ENCODE measurements at places on chromosomes 3 and 15.

DNA sequence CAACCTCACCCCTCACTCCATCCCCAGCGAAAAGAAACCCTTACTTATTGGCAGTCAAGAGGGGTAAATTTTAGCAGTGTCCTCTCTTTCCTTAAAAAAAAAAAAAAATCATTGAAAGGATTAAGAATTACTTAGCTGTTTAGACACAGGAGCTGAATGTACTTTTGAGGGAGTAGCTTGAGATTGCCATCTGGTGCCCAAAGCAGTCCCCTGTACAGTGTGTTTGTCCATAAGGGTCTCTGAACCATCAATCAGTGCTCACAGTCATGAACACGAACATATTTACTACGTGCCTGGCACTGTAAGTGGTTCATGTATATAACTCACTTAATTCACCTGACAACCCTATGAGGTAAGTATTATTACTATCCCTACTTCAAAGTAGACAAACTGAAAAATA is 463.5 kb downstream of the RAP2B start:
- DNase-seq: no peak

- no peak for DNase-seq
These were observed 116.0 kb downstream of the TBC1D5 start for GRCh38 chr3:17626395-17626794.

DNA sequence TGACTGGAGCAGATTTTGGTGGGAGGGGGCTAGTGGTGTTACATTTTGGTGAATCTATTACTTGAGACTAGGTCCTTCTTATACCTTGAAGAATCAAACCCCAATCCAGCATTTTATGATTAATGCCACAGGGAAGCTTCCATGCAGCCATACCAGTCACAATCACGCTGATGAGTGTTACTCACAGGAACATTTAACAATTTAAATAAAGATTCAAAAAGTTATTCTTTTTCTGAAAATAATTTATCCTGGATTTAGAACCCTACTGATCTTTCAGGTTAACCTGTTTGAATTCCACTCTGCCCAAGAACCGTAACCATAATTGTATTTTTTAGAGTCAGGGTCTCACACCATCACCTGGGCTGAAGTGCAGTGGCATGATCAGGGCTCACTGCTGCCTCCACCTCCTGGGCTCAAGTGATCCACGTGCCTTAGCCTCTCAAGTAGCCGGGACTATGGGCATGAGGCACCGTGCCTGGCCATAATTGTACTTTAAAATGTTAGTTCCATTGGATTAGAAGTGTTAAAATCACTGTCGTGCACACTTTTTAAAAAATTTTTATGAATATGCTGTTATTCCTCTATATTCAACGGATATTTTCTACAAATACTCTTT is 929 bp upstream of the MTMR10 start:
- no peak for DNase-seq

DNA sequence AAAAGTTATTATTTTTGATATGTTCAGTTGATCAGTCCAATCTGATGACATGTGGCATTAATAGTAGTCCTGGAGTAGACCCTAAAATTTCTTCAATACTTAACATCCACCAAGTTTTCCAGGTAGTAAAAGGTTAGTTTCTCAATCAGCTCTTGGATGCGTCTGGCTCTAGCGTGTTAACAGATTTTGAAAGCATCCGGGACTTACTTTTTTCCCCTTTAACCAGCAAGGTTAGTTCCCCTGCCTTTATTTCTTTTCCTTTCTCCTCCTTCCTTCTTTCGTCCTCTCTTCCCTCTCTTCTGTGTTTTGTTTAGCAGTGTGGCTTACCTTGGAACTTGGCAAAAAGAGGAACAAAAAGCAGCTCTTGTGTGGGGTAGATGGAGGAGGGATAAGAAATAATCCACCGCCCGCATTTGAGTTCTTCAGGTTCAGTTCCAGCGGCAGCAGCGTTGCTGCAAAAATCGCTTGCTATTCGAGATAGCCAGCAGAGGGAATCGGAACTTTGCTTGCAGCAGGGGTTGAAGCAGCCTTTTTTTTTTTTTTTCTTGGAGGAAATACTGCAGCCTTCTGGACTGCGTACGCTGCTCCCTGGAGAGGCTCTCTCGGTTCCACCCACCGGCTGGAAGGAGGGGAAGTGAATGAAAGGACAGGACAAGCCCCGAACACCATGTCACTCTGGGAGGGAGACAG is at the start of gene RBMS3:
RBMS3 (plus strand) TSS at position 668 of the 690 bp plus-strand sequence.
- DNase-seq: no peak

GRCh38 chr15:77416954-77417353 is 3.0 kb downstream of the PEAK1 start:
- no peak for DNase-seq

DNA sequence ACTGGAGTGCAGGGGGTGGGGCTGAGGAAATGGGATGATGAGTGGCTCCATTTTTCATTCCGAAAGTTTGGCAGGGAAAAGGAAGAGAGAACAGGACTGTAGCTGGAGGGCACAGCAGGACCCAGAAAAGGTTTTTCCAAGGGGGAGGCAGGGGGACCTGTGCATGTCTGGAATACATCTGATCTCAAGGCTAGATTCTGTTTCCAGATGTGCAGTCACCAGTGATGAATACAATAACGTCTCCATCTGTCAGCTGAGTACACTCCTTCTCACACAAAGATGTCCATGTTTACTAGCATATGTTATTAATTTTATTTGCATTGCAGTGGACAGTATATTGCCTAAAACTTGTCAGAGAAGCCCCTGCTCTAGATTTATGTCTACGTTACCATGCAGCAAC is 39.9 kb upstream of the PRTG start:
- DNase-seq: no peak

DNA sequence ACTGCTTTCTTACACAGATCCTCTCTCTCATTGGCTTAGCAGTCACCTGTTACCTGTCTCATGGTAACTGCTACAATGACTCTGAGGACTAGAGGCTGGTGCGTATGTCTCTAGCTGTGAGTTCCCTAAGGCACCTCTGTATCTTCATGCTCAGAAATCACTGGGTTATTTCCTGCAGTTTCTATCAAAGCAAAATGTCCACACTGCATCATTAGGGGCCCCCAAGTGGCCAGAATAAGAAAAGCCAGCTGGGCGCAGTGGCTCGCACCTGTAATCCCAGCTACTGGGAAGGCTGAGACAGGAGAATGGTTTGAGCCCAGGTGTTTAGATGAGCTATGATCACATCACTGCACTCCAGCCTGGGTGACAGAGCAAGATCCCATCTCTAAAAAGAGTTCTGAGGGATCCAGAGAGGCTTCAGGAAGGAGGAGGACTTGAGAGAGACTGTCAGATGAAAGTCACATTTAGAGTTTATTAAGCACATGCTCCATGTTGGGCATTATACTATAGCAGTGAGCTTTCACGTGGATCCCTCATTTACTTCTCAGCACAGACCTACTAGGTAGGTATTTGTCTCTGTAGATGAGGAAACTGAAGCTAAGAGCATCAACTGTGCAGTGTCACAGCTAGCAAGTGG is 2.3 kb upstream of the VPS18 start:
- DNase-seq: no peak

GRCh38 chr15:62904041-62904910 is 138.3 kb upstream of the TPM1 start:
- DNase-seq: no peak

DNA sequence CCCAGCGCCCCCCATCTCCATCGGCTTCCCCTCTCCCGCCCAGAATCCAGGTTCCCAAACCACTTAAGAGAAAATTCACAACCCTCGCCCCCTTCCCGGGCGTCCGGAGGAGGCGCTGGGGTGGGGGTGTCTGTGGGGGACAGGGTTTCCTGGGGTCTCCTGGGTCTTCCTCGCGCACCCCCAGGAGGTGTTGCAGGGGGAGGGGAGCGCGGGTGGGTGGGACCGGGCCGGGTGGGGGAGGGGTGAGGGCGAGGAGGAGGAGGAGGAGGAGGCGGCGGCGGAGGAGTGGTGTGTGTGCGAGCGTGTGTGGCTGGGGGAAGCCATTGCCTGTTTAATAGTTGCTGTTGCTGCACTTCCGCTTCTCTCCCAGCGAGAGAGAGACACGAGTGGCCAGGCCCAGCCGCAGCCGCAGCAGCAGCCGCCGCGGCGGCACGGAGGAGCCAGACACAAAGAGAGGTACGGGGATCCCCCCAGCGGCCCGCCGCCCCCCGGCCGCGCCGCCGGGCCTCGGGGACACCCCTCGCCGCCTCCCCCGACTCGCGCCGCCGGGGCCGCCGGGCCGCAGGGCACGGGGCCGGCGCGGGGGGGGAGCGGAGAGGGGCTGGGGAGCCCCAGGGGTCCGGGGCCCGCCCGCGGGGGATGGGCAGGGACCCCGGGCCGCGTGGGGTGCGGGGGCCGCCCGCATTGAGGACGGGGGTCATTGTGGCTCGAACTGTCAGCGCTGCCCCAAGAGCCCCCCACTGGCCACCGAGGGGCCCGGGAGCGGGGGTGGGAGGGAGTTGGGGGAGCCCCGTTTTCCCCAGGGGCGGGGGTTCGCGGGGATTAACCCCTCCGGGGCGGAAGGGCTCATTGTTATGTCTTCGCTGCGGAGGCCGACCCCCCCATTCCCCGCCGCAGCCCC is at the start of gene UBE2E1:
UBE2E1 (plus strand) TSS at position 323 of the 901 bp plus-strand sequence. CDS start 1,315 bp downstream, outside the sequence.
- DNase-seq: peak; percentile 44

GRCh38 chr3:46085421-46086082 is 58.3 kb upstream of the XCR1 start:
- DNase-seq: no peak

GRCh38 chr15:55799291-55800212 is 56.6 kb upstream of the PRTG start:
- DNase-seq: no peak

DNA sequence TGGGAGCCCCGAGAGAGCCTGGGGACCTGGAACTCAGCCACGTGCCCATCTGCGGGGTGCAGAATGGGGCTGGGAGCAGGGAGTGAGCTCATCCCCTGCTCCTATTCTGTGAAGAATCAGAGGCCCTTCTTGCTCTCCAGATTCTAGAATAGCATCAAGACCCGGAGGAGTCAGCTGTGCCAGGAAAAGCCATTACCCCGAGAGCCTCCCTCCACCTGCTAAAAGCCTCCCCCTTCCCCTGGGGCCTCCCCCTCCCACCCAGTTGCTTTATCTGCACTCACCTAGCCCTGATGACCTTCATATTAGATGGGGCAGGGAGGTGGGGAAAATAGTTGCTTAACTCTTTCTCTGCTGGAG is 23.1 kb downstream of the CCDC33 start:
- DNase-seq: no peak

- no peak for DNase-seq
These were observed 341.4 kb upstream of the ATP11B start for GRCh38 chr3:182451871-182452270.

DNA sequence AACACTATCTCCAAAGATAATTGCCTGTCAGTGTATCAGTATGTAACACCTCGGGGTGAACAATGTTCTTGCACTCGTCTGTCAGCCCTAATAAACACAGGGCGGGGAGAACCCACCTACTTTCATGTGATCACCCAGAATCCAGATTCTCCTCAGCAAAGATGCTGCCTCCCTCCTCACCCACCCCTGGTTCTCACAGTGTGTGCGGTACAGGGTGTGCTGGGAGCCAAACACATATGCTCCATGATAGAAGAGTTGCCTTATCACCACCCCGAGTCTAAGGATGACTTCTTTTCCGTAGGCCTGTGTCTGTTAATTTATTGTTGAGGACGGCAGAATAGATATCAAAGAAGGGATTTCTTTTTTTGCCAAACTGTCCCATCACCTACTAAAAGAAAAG is 206.1 kb downstream of the TLE3 start:
- DNase-seq: no peak

GRCh38 chr3:59313365-59313764 is 263.5 kb upstream of the CFAP20DC start:
- DNase-seq: no peak

DNA sequence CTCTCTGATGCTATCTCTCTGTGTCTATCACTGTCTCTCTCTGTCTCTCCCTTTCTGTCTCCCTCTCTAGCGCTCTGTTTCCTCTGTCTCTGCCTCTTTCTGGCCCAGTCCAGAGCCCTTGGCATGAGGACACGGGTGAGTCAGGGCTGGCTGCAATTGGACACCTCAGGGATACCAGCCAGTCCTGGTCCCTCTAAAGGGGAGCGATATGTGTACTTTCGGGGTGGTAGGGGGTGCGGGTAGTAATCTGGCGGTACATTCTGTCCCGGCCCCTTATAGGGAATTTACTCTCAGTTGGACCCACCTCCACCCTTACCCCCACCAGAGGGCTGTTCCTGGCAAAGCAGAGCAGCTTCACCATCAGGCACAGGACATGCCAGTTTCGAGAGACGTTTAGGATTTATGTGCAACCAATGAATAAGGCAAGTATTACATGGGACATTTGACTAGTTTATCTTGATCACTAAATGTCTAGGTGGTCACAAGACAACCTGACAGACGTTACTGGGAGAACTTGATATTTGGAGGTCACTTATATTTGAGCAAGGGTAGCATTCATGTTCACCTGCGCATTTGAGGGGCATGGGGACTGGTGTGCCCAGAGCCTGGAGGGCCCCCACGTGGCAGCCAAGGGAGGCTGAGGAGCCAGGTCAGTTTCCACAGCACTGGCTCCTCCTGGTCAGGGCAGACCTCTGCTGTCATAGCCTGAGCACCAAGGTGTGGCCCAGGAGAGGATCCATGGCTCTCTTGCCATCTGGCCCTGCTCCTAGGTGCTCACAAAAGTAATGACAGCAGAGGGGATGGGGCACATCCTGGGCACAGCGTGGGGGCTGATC is 256.1 kb downstream of the PLCL2 start:
- no peak for DNase-seq

DNA sequence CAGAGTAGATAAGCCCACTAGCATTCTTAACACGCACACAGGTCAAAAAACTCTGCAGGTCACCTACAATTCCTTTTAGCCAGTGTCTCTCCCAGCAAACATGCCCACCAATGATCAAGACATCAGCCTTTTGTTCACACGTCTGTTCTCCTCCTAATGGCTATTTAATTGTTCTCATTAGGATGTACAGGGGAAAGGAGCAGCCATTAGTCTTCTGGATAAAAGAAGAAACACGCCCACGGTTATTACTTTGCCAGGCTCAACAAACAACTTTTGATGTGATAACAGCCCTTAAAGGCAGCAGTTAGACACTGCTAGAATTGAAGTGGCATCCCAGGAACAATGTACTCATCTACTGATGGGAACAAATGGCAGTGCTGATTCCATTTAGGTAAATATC is 108.8 kb downstream of the NTRK3 start:
- no peak for DNase-seq

- DNase-seq: no peak
These were observed 131.6 kb upstream of the RASGRP1 start for GRCh38 chr15:38696109-38696727.

- DNase-seq: no peak
These were observed 11.4 kb downstream of the TRAK1 start for GRCh38 chr3:42102571-42102970.

DNA sequence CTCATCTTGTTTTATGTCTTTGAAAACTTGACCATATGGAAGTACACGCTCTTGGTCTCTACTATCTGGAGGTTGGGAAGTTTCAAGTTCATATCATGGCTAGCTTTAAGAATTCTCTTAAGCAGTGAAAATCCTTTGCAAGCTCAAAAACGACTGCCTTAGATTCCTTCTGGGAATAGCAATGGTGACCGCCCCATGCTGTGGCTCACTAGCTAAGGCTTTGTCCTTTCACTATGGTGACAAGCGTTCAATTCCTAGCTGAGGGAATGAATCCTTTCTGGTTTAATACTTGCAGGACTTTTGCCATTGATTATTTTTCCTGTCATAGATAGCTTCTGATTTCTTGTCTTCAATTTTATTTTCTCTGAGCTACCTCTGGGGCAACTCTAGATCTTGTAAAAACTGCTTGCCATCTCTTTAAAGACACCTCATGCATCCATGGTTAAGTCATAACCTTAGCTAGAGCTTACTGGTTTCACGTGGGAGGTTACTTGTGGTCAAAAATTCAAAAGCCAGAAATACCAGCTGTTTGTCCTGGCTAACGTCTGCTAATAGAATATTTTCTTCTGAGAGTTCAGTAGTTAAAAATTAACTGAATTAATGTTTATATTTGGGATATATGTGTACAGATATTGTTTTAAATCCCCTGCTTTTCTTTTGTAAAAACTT is 673.4 kb upstream of the CBLB start:
- DNase-seq: no peak

Data from stimulated activated CD8-positive, alpha-beta memory T cell treated with anti-CD3 and anti-CD28 coated beads, Interleukin-7, amount 100 ng/mL, for 1 hour (primary cell).